ENCODE measurements at places on chromosomes 11 and 22.

- DNase-seq: no peak
These were observed 92.8 kb downstream of the CCDC73 start for GRCh38 chr11:32701616-32702015.

- no peak for DNase-seq
These were observed 17.2 kb downstream of the PPFIBP2 start for GRCh38 chr11:7531011-7531410.

DNA sequence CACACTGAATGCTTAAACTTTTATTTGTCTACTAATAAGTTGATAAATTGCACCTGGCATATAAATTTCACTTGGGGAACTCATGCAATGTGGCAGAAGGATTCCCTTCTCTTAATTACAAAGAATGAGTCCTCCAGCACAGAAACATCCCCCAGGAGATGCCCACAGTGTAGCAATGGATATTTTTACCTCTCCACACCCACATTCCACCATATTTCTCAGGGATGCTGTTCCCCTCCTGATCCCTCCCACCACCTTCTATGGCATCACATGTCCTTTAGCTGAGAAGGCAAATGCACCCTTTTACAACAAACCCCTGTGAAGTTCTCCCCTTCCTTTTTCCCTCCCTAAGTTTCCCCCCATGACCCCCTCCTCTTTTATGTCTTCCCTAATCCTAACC, 56.1 kb upstream of the UBASH3B start:
- DNase-seq: no peak

DNA sequence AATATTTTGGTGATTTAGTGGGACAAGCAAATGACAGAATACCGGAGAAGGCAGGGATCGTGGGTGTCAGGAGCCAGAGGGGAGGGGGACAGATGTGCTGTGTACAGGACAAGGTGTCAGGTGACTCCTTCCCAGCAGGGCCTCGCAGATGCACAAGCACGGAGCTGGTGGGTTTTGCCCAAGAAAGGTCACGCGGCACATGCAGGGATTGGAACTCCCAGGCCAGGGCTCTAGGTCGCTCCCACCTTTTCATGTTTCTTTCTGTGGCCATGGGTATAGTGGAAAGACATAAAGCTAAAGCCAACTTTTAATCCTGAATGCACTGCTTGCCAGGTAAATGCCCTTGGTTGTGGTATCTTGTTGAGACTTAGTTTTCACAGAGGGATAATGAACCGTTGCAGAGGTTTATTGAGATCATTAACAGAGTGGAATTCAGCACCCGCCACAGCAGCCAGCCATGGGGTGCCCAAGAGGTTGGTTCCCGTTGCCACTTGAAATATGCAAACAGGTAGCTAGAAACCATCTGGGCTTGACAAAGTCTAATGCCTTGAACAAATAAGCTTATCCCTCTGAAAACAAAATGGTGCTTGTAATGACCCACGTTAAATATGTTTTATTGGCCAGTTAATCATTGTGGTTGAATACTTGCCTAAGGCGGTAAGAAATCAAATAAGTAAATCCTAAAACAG, 10.1 kb downstream of the C22orf23 start:
- DNase-seq: no peak

GRCh38 chr22:19638282-19639015, 75.9 kb upstream of the SEPTIN5 start:
- no peak for DNase-seq

- DNase-seq: no peak
These were observed 1.0 kb downstream of the FUT4 start for GRCh38 chr11:94544646-94545263.

- no peak for DNase-seq
These were observed 2.0 kb downstream of the PACS1 start for GRCh38 chr11:66072081-66072480.

DNA sequence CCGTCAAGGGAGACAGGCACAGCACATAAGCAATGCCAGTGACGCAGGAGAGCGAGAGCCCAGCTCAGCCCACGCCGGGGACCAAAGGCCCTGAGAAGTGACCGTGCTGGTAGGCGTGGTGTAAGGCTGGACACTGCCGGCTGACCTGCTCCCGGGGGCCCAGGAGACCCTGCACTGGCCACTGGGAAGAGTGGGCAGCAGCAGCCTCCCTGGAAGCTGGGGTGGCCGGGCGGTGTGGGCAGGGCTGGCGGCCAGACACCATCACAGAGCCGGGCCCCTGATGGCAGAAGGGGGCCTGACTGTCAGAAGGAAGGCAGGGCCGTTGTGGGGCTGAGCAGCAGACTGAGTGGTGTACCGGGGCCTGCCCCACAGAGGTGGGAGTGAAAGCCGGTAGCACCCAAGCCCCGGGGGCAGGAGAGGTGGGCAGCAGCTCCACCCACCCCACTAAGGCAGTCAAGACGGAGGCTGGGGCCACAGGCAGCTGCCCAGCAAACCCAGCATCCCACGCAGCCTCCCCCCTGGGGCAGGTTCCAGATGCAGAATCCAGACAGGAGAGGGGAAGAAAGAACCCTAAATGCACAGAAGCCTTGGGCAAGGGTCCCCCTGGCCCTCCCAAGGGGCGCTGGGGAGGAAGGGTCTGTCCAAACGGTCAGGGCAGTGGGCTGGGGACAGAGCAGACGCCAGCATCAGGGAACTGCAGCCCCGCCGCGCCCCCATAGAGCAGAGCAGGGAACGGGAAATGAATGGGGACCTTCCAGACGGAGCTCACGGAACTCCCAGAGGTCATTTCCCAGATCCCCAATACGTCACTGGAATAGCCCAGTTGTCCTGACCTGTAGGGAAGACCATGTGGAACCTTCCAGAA, 205.2 kb downstream of the BRD1 start:
- no peak for DNase-seq

DNA sequence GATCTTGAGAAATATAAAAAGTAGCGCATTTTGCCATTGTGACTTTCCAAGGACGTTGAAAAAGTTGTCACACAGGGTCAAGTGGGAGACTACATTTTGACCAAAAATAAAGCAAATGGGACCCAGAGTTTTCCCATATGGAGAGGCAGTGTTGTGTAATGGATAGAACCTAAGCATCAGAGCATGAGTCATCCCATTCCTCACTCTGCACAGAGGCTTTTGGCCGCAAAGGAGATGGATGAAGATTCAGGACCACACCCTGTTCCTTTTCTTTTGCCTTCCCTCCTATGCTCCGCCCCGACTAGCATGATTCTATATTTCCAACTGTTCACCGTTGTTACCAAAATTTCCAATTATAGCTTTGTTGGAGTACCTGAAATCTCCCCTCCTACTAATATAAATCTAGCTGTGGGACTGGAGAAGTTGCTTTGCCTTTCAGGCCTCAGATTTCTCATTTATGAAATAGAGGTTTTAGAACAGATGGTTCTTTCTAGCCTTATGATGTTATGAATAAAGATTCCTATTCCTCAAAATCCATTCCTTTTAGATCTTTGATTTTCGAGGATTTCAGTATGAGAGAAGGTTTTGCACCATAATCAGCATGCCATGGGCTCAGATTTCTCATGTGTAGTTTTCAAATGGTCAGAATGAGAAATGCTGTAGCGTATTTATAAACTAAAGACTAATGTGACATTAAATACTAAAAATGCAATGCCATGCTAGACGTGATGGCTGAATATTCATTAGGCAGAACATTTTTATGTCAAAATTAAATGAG, 921.9 kb upstream of the TENM4 start:
- no peak for DNase-seq

DNA sequence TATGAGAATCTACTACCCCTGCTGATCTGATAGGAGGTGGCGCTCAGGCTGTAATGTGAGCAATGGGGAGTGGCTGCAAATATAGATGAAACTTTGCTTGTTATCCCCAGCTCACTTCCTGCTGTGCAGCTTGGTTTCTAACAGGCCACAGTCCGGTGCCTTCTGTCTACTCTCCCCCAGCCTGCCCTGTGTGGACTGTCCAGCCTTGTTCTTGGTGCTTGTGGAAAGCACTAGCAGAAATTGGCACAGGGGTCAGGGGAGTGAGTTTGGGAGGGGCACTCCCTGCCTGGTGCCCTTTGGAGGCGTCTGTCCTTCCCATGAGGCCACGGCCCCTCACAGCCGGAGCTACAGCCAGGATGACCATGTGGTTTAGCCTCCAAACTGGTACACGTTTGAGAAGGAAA, 14.3 kb downstream of the MOV10L1 start:
- DNase-seq: no peak

GRCh38 chr11:1226226-1226985, 3.5 kb downstream of the MUC5B start:
- DNase-seq: no peak

GRCh38 chr11:75325713-75326438, 25.6 kb downstream of the ARRB1 start:
- DNase-seq: no peak

DNA sequence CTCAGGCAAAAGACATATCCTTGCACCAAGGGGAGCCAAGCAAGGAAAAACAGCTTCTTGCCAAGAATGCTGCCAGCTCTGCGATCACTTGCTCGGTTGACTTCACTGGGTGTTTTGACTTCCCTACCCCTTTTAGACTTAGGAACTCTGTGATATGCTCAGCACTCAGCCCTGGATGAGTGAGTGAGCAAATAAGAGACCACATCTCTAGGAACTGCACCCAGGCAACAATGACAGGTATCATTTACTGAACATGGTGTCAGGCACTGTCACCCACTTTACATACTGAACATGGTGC, 3.7 kb upstream of the IRAG1 start:
- DNase-seq: no peak

- no peak for DNase-seq
These were observed 3.2 kb upstream of the PAX6 start for GRCh38 chr11:31814176-31814868.

DNA sequence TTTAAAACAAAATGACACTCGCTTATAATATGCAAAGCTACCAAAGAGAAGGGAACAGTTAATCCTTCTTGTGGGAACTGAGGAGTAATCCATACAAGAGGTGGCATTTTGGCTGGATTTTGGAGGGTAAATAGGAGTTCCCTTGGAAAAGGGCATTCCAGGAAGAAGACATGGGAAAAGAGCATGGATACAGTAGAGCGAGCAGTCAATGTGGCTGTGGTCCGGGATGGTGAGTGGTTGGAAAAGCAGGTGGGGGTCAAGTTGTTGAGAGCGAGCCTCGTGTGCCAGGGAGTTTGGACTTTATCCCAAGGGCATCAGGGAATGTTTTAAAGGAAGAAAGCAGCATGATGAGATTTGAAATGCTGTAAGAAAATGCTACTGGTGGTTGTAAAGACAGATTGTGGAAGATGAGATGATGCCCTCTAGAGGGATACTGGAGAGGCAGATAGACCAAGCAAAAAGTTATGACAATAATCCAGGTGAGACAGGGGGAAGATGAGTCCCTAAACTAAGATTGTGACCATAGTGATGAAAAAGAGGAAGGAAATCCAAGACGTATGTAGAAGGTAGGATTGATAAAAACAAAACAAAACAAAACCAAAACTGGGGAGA, 3.8 kb upstream of the MMP7 start:
- no peak for DNase-seq

GRCh38 chr11:126115816-126116331, 53.2 kb upstream of the CDON start:
- DNase-seq: no peak

- no peak for DNase-seq
These were observed 107.0 kb downstream of the CTTN start for GRCh38 chr11:70505331-70505731.

GRCh38 chr11:78094250-78094649, 14.6 kb upstream of the NDUFC2 start:
- DNase-seq: no peak
